Ovary (tissue), 10 donors: ENCODE measurements at places on chromosomes 13 and 19. TPM values are rescaled to one million over a fixed set of nuclear protein-coding genes. Genes with fewer than 3 reads are reported as not detected.

- H3K27ac ChIP-seq = peak overlapping the region; percentile 31
- H3K27me3 ChIP-seq = no peaks in the 10 kb centered on the region
- H3K4me1 ChIP-seq = peaks cover 3% of the 10 kb centered on the region
- H3K36me3 ChIP-seq = no peaks in the 10 kb centered on the region
- peak; percentile 73 for DNase-seq
Observed at GRCh38 chr19:17420475-17420924, 653 bp downstream of the MVB12A start.

DNA sequence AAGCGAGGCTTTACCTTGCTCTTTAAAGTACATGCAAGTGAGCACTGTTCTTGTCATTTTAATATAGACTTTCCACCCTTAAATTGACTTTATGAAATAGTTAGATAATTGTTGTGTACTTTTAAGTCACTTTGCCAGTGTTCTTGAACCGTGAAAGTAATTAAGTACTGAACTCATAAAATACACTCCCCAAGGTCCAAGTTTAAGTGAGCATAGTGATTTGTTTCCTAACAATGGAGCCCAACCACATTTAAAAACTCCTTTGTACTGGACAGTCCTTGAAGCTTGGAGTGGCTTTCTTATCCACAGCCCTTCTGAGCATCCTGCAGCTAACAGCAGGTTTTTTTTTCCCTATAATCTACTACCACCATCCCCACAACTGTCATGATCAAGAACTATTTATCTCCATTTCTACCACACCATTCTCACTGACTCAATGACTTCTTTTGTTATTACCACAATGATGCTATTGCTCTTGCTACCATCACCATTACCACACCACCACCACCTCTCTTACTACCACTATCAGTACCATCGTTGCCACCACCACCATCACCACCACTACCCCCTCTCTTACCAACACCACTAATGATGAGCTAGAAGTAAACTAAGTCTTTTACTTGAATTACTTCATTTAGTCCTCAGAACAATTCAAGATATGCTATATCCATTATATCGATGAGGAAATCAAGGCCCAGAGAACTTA lies 452.6 kb downstream of the DIAPH3 start:
- H3K4me1 ChIP-seq = no peaks in the 10 kb centered on the region
- no peaks in the 10 kb centered on the region for H3K36me3 ChIP-seq
- H3K27me3 ChIP-seq = no peaks in the 10 kb centered on the region
- H3K4me3 ChIP-seq = no peak overlapping the region
- H3K27ac ChIP-seq = no peak overlapping the region

ZNF460 gene
- total RNA-seq = 68.6 TPM

ZNF556 gene
- total RNA-seq = 4.8 TPM

- peak; percentile 52 for DNase-seq
- no peak overlapping the region for H3K4me3 ChIP-seq
- no peaks in the 10 kb centered on the region for H3K27me3 ChIP-seq
- H3K27ac ChIP-seq = no peak overlapping the region
- H3K4me1 ChIP-seq = peaks cover 4% of the 10 kb centered on the region
Observed at GRCh38 chr19:55621673-55622231, 2.6 kb downstream of the ZNF784 start.

- no peaks in the 10 kb centered on the region for H3K36me3 ChIP-seq
- H3K27me3 ChIP-seq = no peaks in the 10 kb centered on the region
- H3K4me3 ChIP-seq = no peak overlapping the region
- H3K4me1 ChIP-seq = peaks cover 16% of the 10 kb centered on the region
Observed at GRCh38 chr19:46353730-46354528, 7.0 kb downstream of the PPP5C start.

FXYD7 gene
- total RNA-seq = 0.38 TPM

- H3K27ac ChIP-seq = no peak overlapping the region
- H3K4me3 ChIP-seq = no peak overlapping the region
- no peaks in the 10 kb centered on the region for H3K36me3 ChIP-seq
- no peak for DNase-seq
- H3K27me3 ChIP-seq = no peaks in the 10 kb centered on the region
Observed at GRCh38 chr13:33004511-33004910, 11.7 kb upstream of the KL start.

CCL25 gene
- not detected for total RNA-seq

DNA sequence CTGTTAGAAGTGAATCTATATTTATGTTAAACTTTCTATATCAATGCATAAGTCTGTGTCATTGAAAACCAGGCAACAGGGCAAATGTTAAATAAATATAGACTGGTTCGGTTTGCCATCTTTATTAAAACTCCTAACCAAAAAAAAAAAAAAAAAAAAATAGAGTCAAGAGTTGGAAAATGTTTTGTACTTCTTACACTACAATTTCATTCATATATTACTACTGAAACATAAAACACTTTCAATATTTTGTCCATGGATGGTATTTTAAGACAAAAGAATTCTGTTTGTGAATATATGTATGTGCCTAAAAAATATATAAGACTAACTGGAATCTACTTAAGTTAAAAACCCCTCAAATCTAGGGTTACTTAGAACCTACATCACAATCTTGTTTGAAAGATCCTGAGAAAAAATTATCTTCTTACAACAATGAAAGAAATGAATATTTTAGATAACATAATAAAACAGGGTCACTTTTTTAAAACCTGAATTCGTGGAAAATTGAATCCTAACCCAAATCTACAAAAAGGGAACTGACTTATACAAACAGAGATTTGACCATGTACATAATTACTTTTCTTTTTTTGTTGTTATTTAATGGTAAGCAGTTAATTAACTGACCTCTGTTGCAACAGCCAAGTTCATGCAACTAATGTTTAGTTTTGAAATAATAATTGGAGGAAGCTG lies 5.1 kb downstream of the DACH1 start:
- H3K4me1 ChIP-seq = no peaks in the 10 kb centered on the region
- H3K27ac ChIP-seq = no peak overlapping the region
- H3K4me3 ChIP-seq = no peak overlapping the region
- DNase-seq = no peak
- H3K27me3 ChIP-seq = no peaks in the 10 kb centered on the region

DNA sequence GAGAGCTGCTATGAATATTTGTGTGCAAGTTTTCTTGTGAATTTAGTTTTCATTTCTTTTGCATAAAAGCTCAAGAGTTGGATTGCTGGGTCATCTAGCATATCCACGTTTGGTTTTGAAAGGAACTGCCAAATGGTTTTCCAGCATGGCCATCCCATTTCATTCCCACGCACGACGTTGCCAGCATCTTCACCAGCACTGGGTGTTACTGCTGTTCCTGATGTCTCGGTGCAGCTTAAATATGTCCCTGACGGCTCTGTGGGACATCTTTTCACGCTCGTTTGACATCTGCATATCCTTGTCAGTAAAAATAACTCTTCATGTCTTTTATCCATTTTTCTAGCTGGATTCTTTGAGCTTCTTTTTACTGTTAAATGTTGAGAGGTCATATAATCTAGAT lies 123.7 kb downstream of the ATP11A start:
- H3K4me1 ChIP-seq = no peaks in the 10 kb centered on the region
- H3K36me3 ChIP-seq = no peaks in the 10 kb centered on the region
- H3K4me3 ChIP-seq = no peak overlapping the region
- H3K27ac ChIP-seq = no peak overlapping the region
- DNase-seq = no peak

DNA sequence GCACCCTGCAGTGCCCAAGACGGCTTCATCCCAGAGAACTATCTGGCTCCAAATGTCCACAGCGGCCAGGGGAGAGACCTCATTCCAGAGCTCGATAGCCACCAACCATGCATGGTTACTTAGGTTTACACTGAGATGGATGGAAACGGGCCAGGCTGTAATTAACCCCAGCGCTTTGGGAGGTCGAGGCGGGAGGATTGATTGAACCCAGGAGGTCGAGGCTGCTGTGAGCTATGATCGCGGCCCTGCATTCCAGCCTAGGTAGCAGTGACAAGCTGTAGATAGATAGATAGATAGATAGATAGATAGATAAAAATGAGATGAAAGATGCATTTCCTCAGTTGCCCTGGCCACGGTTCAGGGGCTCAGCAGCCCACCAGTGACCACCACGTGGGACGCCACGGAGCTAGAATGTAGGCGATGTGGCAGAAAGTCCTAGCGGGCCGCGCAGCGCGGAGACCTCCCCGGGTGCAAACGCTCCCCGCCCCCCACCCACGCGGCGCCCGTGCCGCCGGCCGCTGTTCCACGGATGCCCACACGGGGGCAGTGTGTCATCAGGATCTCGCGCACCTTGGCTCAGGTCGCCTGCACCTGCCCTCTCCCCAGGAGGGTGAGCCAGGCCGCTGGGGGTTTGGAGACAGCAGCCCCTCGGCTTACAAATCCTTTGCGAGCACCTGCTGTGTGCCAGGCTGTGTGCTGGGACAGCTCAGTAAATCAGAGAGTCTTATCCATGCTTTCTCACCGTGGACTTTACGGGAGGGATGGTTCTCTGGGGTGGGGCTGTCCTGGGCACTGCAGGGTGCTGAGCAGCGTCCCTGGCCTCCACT lies 13.5 kb upstream of the TLE5 start:
- H3K27ac ChIP-seq = no peak overlapping the region
- no peak for DNase-seq
- no peaks in the 10 kb centered on the region for H3K4me1 ChIP-seq
- no peaks in the 10 kb centered on the region for H3K27me3 ChIP-seq
- no peak overlapping the region for H3K4me3 ChIP-seq

FGF21 gene
- not detected for total RNA-seq

- H3K4me3 ChIP-seq = peak overlapping the region; percentile 28
- DNase-seq = peak; percentile 77
- H3K36me3 ChIP-seq = no peaks in the 10 kb centered on the region
- peaks cover 1% of the 10 kb centered on the region for H3K4me1 ChIP-seq
Observed at GRCh38 chr19:12983542-12984142, 11.6 kb upstream of the NFIX start.

- H3K4me1 ChIP-seq = no peaks in the 10 kb centered on the region
- H3K36me3 ChIP-seq = no peaks in the 10 kb centered on the region
- no peak for DNase-seq
- no peaks in the 10 kb centered on the region for H3K27me3 ChIP-seq
Observed at GRCh38 chr13:66665991-66666390, 564.1 kb downstream of the PCDH9 start.

LIN7B gene
- total RNA-seq = 9.7 TPM

ZNF578 gene
- 4.0 TPM for total RNA-seq
